ENCODE measurements at places on chromosomes 2 and 18.

DNA sequence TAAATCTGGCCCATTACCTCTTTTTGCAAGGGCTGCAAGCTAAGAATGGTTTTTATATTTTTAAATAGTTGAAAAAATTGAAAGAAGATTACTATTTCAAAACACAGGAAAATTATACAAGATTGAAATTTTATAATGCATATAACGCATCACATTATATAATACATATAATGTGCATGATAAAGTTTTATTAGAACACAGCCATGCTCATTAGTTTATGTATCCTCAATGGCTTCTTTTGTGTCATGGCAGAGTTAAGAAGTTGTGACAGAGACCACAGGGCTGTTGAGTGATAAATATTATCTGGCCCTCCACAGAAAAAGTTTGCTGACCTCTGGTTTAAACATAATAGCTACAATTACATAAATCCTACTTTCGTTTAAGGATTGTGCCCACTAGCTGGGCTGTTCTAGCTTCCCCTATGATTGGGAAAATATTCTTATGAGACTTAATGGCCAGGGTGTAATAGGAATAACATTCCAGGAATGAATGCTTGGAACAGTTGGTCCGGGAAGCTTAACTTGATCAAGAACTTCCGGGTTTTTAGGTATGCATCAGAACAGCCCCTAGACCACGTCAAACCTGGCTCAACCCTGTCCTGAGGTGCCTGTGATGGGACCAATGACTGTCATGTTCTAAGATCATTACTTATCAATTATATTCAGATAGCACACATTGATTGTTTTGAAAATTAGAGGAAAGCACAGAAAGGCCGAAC lies 98.7 kb upstream of the LPIN2 start:
- no peak for DNase-seq

- DNase-seq = no peak
Observed at GRCh38 chr2:236309669-236310029, 45.4 kb upstream of the ASB18 start.

DNA sequence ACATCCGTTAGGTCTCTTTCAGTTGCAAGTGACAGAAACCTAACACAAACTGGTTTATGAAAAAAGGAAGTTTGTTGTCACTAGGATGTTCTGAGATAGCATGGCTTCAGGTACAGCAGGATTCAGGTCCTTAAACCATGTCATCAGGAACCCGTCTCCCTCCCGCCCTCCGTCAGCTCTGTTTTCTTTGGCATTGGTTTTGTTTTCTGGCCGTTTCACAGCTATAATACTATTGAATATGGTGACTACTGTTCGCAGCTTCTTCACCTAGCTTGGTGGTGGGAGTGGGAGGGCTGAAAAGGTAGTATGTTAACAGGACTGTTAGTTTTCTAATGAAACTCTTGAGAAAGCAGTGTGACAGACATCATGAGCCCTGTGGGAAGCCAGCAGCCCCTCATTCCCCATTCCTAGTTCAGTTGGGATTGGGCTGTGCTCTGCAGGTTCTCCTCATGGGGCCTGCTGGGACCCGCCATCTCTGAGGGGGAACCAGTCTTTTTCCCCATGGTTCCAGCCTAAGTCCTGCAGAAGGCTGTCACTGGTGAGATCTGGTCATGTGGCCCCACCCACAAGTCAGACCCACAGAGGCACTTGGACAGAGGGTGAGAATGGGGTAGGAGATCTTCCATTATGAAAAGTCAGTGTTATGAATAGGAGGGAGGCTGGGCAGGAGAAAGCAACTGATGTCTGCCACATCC lies 12.1 kb downstream of the PTMA start:
- DNase-seq = no peak

- no peak for DNase-seq
Observed at GRCh38 chr2:149143734-149144133, 105.2 kb downstream of the LYPD6B start.

DNA sequence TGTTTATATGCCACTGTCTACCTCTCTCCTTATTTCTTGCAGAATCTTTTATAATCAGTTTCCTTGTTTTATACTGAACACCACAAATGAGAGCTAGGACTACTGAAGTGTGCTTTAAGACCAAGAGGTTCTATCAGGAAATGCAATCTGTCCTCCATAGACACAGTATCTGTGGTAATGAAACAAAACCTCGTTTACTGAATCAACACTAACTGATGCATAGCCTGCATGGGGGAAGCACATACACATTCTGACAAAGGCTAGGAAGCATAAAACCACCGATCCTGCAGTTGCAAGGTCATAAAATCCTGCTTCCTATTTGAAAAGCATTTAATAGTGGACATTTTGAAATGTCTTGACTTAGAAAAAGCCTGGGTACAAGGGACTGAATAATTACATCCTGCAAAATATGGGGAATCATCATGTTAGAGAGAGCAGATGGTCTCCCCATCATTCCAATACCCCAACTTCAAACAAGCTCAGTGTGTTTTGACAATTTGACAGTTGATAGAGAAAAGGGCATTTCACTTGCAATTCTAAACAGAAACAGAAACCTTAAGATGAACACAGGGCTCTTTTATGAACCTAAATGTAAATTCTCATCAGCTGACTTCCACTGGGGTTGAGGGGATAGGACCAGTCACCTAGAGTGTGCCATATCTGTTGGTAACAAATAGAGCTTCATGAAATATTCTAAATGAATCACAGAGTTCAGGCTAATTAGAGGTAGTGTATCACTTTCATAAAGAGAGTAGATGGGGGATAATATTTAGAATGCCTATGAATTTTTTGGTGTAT lies 1845.6 kb upstream of the PIK3C3 start:
- no peak for DNase-seq

Data from stimulated activated CD8-positive, alpha-beta memory T cell treated with anti-CD3 and anti-CD28 coated beads, Interleukin-15, amount 100 ng/mL, for 48 hours (primary cell).